Thoracic aorta (tissue), 2 donors: ENCODE measurements at places on chromosomes 7 and 10. TPM values are rescaled to one million over a fixed set of nuclear protein-coding genes. Genes with fewer than 3 reads are reported as not detected.

DNA sequence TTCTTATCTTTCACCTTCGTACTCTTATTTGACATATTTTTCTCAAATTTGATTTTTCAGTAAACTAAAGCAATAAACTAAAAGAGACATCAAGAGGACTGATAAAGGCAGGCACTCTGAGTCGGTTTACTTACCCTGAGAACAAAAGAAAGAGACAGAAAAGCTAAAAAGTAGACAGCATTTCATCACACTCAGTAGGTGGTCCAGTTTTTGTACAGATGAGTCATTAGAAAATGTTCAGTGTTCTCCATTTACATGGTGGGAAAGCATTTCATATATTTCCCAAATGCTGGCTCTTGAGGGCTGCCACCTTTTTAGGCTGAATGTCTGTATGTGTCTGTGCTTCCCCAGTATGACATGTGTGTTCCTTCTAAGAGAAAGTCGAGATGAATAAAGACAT is 52.7 kb downstream of the NHLRC2 start:
- no peaks in the 10 kb centered on the region for H3K27me3 ChIP-seq
- H3K36me3 ChIP-seq: peaks cover 23% of the 10 kb centered on the region
- no peak overlapping the region for H3K4me3 ChIP-seq

DNA sequence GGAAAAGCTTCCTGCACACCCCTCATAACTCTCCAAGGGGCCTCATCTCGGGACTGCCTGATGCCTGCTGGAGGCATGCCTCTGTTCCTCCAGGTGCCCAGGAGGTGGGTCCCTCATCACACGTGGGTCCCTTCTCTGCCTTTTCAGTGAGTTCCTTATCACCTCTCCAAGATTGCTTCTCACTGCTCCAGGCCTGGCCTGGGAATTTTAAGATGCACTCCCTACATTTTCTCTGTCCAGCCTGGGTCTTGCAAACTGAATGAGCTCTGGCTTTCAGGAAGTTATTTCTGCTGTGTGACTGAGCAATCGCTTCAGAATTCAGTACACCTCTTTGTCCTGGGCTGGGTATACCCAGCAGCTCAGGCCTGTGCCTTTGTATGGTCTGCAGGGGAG is 43.8 kb downstream of the LRRC18 start:
- no peaks in the 10 kb centered on the region for H3K4me1 ChIP-seq
- no peak overlapping the region for H3K4me3 ChIP-seq
- no peaks in the 10 kb centered on the region for H3K36me3 ChIP-seq
- no peak for DNase-seq
- no peaks in the 10 kb centered on the region for H3K27me3 ChIP-seq
- H3K27ac ChIP-seq: no peak overlapping the region

The TBRG4 gene
- 67.1 TPM for total RNA-seq

DNA sequence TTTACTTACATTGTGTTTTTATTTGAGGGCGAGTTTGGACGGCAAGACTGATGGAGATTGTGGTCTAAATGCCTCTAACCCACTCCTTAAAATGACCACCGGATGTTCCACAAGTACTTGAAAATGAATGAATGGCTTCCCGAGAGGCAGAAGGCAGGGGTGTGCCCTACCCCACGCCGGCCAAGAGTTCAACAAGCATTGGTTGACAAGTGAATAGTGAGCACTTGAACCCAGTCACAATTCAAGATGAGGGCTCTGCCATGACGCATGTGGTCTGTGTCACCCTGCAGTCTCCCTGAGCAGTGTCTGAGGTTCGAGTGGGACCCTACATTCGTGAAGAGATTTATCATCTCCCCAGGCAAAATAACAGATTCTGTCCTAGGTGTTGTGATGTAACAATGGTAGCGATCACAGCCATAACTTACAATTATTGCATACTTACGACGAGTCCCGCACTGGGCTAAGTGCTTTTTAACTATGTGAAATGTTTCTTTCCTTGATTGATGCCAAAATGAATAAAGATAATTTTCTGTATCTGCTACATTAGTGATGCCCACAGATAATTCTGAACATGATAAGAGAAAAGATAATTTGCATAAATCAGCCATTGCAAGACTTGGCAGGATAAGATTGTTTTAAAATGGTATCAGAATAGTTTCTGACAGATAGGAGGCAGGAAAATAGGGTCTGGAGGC is 305.4 kb downstream of the WDR37 start:
- H3K27me3 ChIP-seq: no peaks in the 10 kb centered on the region
- H3K27ac ChIP-seq: no peak overlapping the region
- no peaks in the 10 kb centered on the region for H3K36me3 ChIP-seq
- H3K4me3 ChIP-seq: no peak overlapping the region
- H3K4me1 ChIP-seq: no peaks in the 10 kb centered on the region
- DNase-seq: no peak

GRCh38 chr10:112957640-112958092 is 7.6 kb downstream of the TCF7L2 start:
- H3K27me3 ChIP-seq: no peaks in the 10 kb centered on the region
- no peak for DNase-seq
- H3K27ac ChIP-seq: no peak overlapping the region
- peaks cover 86% of the 10 kb centered on the region for H3K4me1 ChIP-seq

DNA sequence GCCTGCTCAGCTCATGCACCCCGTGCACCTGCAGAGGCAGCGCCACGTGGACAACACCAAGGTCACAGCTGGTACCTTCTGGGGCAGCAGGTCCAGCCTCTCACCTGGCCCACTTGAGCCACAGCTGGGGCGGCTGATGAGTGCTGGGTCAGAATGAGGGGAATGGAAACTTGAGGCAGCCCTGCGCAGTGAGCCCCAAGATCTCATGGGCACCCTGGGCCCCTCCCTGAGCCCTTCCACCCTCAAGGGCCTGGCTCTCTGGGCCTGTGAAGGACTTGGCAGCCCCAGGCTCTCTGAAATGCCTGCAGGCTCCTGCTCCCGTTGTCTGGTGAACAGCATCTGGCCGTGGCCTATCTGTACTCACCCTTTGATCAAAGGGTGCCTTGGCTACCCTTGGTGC is 112.7 kb downstream of the TCERG1L start:
- no peaks in the 10 kb centered on the region for H3K36me3 ChIP-seq
- H3K4me1 ChIP-seq: no peaks in the 10 kb centered on the region
- no peak overlapping the region for H3K4me3 ChIP-seq
- H3K27ac ChIP-seq: no peak overlapping the region
- DNase-seq: no peak

DNA sequence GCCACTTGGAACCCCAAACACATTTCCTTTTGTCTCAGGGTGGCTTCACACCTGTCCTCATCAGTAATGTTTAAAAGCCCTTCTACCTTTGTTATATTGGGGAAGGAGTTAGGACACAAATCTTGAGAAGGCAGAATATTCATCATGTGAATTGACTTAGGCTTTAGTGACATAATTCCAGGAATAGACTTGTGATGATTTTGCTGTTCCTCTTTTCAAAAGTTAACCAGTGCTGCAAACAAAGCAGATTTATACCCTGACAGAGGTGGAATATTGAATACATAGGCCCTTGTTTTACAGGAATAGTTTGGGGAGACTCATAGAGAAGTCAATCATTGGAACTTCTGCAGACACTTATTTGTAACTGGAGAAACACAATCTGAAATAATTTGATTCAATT is 27.0 kb downstream of the ZNF786 start:
- no peak overlapping the region for H3K4me3 ChIP-seq
- H3K27ac ChIP-seq: no peak overlapping the region
- H3K4me1 ChIP-seq: no peaks in the 10 kb centered on the region
- no peaks in the 10 kb centered on the region for H3K36me3 ChIP-seq
- no peak for DNase-seq
